Activated CD4-positive, CD25-positive, alpha-beta regulatory T cell treated with anti-CD3 and anti-CD28 coated beads, Interleukin-2, amount 50 U/mL, for 24 hours (primary cell): ENCODE measurements at places on chromosomes 12 and 14.

DNA sequence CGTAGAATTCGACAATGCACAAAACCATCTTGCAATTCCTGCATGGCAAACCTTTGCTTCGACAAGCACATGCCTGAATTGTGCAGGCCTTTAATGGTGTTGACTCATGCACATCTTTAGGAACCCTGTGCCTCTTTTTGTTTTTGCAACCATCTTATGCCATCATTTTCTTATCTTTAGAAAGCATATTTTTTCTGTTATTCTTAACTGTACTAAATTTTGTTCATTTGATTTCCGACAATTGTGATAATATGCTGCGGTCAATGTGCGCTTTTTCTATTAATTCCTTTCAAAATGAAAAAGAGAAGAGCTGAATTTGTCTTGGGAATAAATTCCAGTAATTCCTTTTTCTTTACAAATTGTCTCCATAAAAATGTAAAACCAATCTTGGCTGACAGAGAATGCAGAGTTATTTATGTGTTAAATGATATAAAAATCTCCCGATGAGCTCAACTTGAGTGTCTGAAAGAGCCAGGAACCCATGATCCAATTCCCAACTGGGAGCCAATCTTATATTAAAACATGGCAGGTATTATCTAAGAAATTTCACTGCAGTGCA lies 20.1 kb upstream of the CDK17 start:
- ATAC-seq = no peak

DNA sequence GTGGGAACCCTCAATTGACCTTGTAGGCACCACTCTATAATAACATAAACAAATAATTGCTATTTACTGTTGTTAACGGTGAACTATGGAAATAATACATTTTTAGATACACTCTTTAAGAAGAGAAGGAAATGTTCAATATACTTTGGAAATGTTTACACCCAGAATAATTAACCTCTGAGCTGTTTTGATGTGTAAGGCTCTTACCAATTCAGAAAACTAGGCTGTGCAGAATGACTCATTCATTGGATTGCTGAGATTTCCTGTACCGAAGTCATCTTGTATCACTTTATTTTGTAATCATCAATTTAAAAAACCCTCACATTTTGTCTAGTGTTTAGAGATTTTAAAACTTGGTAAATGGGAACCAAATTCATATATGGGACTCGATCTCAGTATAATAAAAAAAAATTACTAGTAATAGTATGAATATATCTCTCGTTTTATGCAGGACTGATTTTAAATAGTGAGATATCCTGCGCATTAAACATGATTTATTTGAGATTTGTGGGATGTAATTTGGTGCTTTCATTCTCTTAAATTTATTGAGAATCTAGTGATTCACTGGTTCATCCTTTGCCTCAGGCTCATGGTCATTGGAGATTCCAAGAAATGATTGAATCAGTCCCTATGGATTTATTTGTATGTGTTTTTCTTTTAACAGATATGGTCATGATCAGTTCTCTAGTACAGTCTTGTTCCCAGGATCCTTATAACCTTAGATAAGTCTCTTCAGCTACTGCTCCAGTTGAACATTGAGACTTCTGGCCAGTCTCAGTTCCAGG lies 3.9 kb downstream of the SAMD4A start:
- no peak for ATAC-seq

- ATAC-seq = no peak
Observed at GRCh38 chr12:43004908-43005307, 415.4 kb upstream of the PRICKLE1 start.

DNA sequence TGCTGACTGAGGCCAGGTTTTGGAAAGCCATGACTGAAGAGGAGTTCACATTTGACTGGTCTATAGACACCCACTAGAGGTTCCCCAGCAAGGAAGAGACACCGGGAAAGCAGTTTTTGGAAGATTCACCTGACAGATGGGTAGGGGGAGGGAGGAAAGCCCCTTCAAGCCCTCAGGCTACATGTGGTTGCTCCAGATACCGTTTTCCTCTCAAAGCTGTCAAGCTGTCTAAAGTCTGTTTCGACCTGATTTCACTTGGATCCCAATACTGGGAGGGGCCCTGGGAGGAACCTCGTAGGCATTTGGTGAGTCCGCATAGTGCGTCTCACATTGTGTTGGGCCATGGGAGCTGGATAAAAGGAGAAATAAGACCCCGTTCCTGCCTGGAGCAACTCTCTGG lies 1.7 kb upstream of the LRP1 start:
- ATAC-seq = no peak

GRCh38 chr12:49867570-49868341 lies 24.9 kb upstream of the BCDIN3D start:
- ATAC-seq = no peak

DNA sequence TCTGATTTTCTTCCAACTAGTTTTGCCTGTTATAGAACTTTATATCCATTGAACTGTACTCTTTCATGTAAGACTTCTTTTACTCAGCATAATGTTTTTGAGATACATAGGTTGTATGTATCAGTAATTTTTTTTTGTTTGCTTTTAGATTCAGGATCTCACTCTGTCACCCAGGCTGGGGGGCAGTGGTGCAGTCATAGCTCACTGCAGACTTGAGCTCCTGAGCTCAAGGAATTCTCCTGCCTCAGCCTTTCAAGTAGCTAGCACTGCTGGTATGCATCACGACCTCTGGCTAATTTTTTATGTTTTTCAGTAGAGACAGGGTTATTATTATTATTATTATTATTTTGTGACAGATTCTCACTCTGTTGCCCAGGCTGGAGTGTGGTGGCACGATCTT lies 65.0 kb upstream of the DDHD1 start:
- ATAC-seq = no peak

DNA sequence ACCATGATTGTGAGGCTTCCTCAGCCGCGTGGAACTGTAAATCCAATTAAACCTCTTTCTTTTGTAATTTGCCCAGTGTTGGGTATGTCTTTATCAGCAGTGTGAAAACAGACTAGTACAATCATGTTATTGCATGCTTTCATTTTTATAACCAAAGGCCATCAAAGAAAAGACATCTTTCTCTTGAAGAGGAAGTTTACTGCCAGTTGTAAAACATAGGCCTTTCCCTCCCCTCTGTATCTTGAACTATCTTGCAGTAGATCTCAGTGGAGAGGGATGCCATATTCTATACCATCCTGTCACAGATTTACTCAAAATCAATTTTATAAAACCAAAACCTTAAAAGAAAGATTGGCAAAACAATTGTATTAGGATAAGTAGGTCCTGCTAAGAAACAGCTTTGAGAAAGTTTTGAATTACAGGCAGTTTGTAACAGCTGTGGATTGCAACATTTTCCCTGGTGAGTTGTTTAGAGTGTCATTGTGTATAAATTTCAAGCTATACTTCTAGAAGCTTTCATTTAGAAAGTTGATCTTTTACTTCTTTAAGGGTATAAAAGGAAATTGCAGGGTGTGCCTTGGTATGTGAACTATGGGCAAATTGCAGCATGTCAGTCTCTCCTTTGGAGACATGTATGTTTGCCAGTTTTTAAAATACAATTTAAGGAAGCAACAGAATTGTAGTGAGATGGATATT lies 128.0 kb downstream of the ATP23 start:
- no peak for ATAC-seq

- no peak for ATAC-seq
Observed at GRCh38 chr12:42056130-42056529, 88.5 kb downstream of the GXYLT1 start.

- no peak for ATAC-seq
Observed at GRCh38 chr14:32203928-32204357, 874 bp upstream of the RNU6-8 start.

DNA sequence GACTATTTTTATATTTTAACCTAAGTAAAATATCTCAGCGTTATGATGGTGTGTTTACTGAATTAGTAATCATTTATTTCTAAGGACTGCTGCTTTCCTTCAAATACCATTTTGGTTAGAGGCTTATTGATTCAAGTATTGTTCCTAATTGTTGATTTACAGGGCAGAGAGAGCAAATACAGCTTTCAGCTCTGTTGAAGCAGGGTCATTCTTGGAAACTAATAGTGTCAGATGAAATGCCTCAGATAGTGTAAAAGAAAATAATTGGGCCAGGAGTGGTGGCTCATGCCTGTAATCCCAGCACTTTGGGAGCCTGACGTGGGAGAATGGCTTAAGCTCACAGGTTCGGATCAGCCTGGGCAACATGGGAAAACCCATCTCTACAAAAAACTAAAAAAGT lies 249.3 kb downstream of the FUT8 start:
- ATAC-seq = no peak

DNA sequence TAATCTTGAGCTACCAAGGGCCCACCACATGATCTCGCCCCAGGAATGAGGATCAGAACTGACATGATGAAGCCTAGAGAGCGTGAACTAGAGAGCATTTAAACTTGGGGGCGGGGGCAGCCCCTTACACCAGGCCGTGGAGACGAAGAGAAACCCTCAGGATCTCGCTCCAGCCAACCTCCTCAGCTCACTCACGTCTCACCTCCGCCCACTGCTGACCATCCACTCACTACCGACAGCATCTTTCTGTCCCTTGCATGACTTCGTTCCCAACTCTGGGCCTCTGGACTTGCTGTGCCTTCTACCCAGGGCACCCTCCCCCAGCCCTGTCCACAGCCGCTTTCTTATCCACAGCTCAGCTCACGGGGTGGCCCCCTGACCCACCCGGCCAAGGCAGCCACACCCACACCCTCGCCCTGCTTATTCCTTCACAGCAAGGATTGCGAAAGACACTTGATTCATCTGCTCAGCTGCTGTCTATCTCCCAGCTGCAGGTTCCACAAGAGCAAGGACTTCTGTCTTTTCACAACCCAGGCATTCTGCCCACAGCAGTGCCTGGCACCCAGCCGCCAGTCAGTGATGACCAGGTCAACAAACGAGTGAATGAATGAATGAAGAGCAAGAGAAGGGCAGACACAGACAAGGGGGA lies 6.4 kb downstream of the STX2 start:
- ATAC-seq = no peak

DNA sequence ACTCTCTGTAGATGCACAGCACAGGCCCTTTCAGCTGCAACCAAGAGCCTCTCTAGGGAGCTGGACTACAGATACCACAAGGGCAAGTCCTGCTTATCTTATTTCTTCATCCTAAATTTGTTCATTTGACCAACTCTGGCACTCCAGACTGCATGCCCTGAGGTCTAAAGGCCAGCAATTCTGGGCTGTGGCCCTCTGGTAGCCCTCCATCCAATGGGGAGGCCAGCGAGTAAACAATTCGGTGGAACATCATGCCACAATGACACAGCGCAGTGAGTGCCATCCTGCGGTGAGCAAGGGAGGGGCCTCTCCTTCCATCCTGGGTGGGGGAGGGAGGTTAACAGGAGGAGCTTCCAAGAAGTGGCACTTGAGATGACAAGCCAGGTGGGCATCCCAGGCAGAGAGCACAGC lies 652 bp upstream of the SELPLG start:
- ATAC-seq = no peak

GRCh38 chr14:90732139-90732538 lies 84.1 kb downstream of the TTC7B start:
- ATAC-seq = no peak

- no peak for ATAC-seq
Observed at GRCh38 chr12:124327362-124328043, 32.6 kb downstream of the RFLNA start.

GRCh38 chr14:21203470-21204166 lies 47.8 kb upstream of the OR5AU1 start:
- no peak for ATAC-seq

DNA sequence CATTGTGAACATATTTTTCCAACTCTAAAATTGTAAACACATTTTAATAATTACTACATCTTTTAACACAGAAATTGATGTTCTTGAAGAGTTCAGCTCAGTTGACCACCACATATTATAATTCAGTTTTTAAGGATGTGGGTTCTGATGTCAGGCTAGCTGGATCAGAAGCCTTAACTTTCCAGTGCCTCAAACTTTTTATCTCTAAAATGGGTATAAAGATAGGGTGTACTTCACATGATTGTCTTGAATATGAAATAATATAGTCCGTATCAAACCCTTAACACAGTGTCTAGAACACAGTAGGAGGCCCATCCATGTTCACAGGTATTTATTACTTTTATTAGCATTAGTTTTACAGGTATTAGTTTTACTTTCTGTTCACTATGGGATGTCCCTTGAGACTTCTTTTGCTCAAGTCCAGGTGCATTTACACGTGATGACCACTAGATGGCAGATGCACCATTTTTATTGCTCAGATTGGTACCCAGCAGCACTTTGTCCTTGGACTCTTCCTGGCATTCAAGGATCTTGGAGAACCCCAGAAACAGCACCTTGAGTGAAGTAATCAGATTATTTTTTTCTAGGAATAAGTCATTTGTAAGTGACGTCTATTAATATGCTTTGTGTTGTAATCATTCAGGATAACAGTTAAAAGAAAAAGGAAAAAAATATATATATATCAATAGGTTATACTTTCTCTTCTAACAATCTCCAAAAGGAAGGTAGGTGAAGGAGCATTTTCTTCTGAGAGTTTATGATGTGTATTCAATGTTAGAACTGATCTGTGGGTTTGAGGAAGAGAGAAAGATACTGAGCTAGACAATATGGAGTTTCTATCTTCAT lies 580.2 kb downstream of the ETNK1 start:
- peak; percentile 70 for ATAC-seq

DNA sequence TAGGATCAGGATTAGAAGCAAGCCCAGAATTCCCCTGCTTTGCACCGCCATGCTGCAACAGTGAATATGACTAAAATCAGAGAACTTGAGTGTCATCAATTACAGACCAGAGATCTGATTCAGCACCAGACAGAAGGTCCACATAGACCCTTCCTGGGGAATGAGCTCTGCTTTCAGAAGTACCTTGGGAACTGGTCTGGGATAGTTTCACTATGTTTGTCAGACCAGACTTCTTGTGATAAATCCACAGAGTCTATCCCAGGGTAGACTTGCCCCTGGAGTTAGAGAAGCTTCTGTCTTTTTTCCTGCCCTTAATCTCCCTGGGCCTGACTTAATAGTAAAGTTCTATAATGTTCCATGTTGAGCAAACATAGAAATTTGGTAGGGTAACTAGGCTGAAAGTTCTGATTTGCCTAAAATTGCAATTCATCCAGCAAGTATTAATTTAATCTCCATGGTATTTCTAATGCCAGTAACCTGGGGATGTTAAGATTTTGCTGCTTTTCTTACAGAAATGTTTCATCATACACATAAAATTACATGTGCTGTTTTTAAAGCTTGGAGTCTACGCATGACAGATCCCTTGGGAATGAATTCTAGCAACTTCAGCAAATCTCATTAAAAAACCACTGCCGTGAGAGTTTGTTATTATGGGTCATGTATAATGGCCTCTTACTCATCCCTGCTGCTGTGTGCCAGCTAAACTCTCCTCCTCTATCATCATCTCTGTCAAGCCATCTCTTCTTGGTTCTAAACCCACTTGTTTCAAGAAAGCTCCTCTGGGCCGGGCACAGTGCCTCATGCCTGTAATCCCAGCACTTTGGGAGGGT lies 61.3 kb upstream of the METAP2 start:
- no peak for ATAC-seq

GRCh38 chr14:72515779-72516770 lies 377.8 kb downstream of the DPF3 start:
- no peak for ATAC-seq

- no peak for ATAC-seq
Observed at GRCh38 chr12:104963757-104964156, 5.7 kb upstream of the SLC41A2 start.

GRCh38 chr12:14416658-14417057 lies 51.2 kb downstream of the ATF7IP start:
- ATAC-seq = peak; percentile 69
